ENCODE measurements at places on chromosomes 3 and 15.

- no peak for DNase-seq
Measured at GRCh38 chr15:88810446-88810845, 7.2 kb downstream of the ACAN start.

DNA sequence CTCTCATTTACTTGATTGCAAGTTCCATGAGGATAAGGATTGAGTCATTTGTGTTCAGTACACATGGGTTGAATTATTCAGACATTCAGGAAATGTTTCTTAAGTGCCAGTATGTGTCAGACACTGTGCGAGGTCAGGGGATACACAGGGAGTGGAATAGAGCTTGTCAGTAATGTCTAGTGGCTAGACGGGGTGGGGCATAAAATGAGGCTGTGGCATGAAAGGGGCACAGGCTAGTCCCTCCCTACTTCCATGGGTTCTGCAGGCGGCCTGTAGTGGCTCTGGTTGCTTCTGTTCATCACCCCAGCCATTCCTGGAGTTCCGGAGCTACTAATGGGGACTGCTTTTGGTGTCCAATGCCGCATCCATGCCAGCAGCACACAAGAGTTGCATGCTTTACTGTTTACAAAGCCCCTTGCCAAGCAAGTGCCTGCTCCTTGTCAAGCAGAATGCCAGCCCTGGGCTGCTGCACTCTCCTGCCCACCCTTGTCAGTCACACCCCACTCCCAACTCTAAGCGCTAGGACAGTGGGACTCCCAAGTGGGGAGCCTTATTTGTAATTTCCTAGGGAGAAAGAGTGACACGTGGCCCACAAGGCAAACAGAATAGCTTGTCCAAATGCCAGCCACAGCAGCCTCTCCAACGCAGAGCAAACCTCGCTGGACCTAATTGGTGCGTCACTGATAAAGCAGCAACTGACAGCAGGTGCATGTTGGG is 70.8 kb downstream of the RAB11A start:
- no peak for DNase-seq

DNA sequence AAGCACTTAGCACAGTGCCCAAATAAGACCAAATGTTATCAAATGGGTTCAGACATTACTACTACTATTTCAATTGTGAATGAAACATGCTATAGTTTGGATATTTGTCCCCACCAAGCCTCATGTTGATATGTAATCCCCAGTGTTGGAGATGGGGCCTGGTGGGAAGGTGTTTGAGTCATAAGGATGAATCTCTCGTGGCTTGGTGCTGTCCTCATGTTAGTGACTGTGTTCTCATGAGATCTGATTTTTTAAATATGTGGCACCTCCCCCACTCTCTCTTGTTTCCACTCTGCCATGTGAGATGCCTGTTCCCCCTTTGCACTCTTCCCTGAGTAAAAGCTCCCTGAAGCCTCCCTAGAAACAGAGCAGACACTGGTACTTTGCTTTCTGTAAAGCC is 148.7 kb upstream of the TGFBR2 start:
- no peak for DNase-seq

GRCh38 chr3:119409844-119410243 is 53.6 kb downstream of the TMEM39A start:
- no peak for DNase-seq

Data from stimulated activated CD8-positive, alpha-beta memory T cell treated with anti-CD3 and anti-CD28 coated beads, Interleukin-4, amount 100 ng/mL, for 1 hour (primary cell).